CD4-positive, alpha-beta T cell treated with Interleukin-12 subunit alpha and Interleukin-12 subunit beta, for 1 hour (primary cell): ENCODE measurements at places on chromosomes 13 and 19.

DNA sequence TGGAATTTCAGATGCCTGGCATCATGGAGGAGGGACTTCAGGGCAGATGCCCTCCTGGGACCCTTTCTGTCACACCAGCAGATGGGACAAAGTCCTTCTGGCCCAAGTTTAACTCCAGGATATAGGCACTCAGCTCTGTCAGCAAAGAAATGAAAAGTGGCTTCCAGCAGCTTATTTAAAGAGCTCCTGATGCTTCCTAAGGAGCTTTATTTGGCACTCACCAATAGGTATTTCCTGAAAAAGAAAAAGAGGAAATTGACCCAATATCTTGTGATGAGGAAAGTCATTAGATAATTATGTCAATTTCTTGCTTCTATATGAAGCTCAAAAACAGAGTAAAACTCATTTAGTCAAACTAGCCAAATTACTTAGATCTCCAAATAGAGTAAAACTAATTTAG is 224.6 kb downstream of the RAP2A start:
- DNase-seq = no peak

- no peak for DNase-seq
Observed at GRCh38 chr13:111346101-111346680, 25.7 kb downstream of the TEX29 start.

DNA sequence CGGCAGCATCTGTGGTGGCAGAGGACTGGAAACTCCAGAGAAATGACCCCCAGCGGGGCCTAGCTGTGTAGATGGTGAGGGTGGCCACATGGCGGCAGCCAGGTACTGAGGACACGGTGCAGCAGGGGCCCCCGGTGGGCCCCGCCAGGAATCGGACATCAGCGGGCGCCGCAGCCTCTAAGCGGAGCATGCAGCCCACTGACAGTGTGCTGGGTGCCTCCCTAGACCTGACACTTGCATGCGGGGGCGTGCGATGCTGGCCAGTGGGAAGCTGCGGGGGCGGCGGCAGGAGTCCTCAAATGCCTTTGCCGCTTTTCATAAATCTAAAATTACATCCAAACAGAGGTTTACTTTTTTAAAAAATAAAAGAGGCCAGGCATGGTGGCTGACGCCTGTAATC is 16.1 kb downstream of the ADAT3 start:
- DNase-seq = no peak

- DNase-seq = no peak
Observed at GRCh38 chr13:89883893-89884448, 1463.5 kb upstream of the MIR17HG start.

GRCh38 chr13:24916464-24916863 is 152.5 kb downstream of the RNF17 start:
- no peak for DNase-seq

GRCh38 chr13:100399455-100399854 is 189.1 kb downstream of the GGACT start:
- no peak for DNase-seq

DNA sequence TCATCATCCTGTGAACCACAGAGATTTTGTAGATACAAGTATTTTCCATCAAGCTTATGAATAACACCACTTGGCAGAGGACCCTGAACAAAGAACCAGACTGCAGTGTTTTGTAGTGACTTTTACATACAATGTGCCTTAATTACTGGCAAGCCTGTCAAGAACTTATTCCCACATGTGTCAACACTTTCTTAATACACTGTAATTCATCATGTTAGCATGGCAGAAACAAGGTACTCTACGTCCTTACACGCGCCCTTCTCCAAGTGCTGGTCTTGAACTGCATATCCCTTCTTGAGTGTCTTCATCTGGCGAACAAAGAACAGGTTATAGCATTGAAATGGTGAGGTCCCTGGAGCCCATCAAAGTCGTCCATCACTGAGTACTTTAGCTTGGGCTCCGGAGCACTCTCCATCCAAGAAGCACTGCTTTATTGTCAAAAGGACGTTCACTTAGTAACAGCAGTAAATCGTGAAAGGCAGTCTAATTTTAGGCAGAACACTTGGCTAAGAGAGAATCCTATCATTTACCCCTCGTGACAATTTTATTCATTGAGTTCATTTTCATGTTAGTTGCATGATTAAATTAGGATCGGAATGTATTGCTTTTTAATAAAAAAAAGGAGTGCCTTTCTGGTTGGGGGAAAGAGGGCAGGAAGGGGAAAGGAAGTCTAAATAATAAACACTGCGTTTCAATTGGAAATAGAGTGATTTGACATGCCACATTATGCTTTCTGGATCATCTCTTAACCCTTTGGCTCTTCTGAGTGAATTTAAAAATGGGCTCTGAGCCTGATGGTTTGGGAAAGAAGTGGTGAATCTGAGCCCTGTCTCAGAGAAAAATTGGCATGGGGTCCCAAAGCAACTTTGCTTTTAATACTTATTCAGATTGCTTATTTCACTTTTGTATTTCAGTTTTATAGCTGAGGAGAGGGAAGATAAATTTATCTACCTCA is 376.1 kb downstream of the DLEU7 start:
- DNase-seq = no peak

- no peak for DNase-seq
Observed at GRCh38 chr13:51793570-51794271, 10.2 kb downstream of the DHRS12 start.

- no peak for DNase-seq
Observed at GRCh38 chr13:91017031-91017668, 330.3 kb upstream of the MIR17HG start.

DNA sequence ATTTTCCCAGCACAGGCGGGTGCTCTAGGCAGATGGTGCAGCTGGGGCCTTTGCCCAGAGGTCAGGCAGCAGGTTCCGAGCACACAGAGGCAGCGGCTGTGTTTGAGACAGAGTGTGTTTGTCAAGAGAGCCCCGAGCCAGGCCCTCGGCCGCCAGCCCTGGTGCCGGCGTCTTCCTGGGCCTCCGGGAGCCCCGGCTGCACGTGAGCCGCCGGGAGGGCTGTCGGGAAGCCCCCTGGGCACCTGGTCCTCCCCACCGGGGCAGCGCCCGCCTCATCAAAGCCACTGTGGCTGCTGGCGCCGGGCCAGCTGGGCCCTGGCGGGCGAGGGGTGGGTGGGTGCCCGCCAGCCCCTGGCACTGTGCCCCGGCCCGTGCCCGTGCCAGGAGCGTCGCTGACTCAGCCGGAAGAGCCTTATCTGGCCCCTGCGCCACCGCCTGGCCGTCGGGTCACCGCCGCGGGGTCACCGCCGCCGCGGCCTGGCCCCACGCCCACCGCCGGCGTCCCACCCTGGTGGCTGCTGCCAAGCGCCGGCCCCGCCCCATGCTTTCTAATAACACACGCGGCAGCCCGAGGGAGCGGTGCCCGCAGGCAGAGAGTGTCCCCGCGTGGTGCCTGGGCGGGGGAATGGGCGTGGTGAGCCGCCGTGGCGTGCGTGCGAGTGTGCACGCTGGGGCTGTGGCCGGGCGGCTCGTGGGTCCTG is 14.9 kb downstream of the ARID3A start:
- DNase-seq = peak; percentile 86

- DNase-seq = no peak
Observed at GRCh38 chr13:83216479-83217245, 665.6 kb downstream of the SLITRK1 start.

GRCh38 chr19:11373166-11373884 is 1.1 kb upstream of the SWSAP1 start:
- no peak for DNase-seq

DNA sequence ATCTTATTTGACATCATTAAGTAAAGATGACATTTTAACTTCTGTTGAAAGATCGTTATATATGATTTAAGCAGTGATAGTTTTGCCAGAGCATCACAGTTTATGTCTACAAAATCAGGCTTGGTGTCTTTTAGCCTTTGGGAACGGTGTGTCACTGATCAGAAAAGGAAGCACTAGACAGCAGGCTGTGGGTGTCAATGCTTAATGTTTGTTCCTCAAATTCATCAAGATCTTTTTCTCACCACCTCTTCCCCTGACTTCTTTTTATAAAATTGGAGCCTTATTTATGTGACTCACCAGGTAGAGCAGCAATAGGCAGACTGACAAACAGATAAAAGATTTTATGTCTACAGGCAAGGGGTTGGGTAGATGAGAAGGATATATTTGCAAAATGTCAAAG is 1558.5 kb downstream of the EFNB2 start:
- DNase-seq = no peak

GRCh38 chr19:42233106-42233505 is 9.3 kb downstream of the GSK3A start:
- DNase-seq = no peak

GRCh38 chr19:2591537-2592291 is 110.8 kb downstream of the GNG7 start:
- no peak for DNase-seq

GRCh38 chr13:110405597-110406450 is 98.7 kb downstream of the COL4A2 start:
- no peak for DNase-seq

DNA sequence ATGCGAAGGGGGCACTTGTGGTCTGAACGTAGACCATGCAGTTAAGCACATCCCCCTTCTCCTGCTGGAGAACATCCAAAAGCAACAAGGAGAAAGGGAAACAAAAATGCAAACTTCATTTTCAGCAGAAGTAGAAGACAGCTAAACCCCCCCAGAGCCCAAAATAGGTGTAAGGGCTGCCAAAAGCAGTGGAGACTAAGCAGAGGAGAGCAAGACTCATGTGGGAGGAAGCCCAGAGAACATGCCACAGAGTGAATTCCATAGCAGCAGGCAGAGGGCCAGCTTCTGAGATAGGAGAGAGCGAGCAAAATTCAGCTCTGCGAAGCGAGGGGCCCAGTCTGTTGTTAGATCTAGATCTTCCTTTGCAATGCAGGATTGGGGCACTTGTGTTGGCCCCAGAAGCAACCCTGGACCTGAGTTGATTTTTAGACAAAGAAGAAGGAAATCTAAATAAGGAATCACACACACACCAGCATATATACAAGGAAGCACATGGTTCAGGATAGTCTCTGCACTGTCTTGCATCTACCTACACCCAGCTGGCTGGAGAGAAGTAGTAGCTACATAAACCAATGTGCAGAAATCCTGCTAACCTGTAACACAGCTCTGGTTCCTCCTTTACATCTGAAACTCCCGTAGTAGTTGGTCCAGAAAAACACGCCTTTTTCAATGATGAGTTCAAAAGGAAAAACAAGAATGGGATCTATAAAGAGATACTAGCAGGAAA is 199.6 kb downstream of the SPRY2 start:
- DNase-seq = no peak

DNA sequence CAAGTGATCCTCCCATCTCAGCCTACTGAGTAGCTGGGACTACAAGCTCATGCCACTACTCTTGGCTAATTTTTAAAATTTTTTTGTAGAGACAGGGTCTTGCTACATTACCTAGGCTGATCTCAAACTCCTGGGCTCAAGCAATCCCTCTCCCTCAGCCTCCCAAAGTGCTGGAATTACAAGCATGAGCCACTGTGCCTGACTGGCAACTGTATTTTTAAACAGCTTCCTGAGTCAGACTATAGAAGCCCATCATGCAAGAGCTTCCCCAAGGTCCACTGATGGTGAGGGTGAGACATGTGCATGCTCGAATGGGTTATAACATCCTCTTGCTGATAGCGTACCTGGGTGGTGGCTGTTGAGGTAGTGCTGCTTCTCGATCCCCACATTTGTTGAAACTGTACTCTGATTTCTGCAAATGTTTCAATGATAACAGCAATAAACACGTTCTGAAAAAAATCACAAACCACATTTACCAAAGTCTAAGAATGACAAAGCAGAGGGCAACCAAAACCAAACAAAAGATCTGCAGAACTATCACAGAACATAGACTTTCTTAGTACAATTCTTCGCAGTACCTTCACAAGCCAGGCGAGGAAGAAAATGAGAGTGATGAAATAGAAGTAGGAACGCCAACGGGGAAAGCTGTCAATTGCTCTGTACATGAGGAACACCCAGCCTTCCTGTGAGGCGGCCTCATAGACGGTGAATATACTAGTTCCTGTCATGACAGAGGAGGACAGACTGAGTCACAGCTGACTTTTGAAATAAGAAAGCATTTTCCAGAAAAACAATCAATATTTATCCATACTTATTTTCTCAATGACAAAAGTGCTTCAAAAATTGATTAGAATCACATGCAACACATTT is 124.4 kb downstream of the NALCN start:
- no peak for DNase-seq

- DNase-seq = no peak
Observed at GRCh38 chr19:5035793-5036697, 67.1 kb downstream of the KDM4B start.

DNA sequence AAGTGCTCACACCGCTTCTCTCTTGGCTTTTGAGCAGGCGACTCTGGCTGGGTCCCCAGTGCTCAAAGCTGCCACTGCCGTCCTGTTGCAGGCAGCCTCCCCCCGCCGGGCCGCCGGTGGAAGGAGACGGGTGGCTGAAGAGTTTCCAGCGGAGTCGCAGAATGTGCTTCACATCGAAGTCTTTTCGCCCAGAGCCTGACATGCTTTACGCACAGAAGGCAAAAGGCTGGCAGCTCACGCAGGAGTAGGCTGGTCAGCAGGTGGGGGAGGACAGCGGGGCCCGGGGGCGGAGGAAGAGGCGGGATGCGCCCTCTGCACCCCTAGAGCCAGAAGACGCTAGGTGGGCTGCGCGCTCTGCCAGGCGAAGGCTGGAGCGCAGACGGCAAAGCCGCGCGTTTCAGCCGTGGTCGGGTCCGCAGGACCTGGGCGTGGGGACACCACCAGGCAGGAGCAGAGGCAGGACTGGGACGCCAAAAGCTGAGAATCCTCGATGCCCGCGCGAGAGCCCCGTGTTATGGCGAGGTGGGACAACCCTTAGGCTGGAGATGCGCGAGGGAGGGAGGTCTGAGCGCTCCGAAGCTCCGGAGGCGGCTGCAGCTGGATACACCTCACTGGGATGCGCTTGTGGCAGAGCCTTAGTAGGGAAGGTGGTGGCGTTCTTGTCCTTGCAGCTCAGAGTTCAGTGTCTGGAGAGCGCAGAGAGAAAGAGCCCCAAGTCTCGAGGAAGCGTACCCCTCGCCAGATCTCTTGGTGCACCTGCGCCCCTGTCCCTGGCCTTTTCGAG is at the start of gene ATXN8OS:
Gene ATXN8OS, plus strand, starts transcription at position 329 of the 784 bp plus-strand sequence.
- no peak for DNase-seq

GRCh38 chr19:41441321-41441945 is 1.5 kb upstream of the ERICH4 start:
- DNase-seq = no peak

DNA sequence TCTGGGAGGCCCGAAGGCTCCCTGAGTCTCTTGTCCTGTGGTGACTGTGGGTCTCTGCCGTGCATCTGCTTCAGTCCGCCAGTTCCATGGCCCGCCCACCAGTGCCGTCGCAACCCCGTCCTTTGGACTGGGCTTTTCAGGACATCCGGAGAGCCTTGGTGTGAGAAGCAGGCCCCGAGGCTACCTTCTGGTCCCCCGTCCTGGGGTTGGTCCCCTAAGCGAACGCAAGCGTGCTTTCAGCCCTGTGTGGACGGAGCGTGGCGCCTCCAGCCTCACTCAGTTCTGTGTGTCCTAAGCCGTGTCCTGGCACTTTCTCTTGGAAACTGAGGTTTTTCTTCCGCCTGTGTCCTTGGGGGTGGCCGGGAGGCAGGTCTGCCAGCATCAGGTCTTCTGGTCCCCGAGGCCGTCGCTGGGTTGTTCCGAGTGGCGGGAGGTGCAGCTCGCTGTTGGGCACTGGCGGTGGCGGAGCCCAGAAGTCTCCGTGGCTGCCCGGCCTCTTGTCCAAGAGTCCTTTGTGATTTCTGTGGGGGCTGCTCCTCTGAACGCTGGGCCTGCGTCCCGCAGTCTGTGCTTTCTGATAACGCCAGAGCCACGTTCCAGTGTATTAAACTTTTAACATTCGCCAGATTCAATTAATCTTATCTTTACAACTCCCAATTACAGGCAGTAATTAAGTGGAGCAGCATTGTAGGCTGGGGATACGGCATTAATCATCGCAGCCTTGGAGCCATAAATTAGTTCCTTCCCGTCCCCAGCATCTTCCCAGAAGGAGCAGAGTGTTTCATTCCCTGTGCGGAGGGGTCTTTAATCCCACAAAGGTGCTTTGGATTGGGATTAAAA is 99.5 kb downstream of the KDM4B start:
- no peak for DNase-seq
